ENCODE measurements at places on chromosomes 2 and 18. TPM values are rescaled to one million over a fixed set of nuclear protein-coding genes. Genes with fewer than 3 reads are reported as not detected.

Gene LYPD6
- 0.89 TPM for total RNA-seq

Gene LAPTM4A
- 27.2 TPM for total RNA-seq

Gene MAPRE2
- total RNA-seq, result 32.7 TPM

Gene NCKAP5
- total RNA-seq, result 40.4 TPM

Gene ZSWIM2
- not detected for total RNA-seq

Gene WDR7
- total RNA-seq, result 17.8 TPM

Gene TCF23
- not detected for total RNA-seq

Gene ALPI
- not detected for total RNA-seq

DNA sequence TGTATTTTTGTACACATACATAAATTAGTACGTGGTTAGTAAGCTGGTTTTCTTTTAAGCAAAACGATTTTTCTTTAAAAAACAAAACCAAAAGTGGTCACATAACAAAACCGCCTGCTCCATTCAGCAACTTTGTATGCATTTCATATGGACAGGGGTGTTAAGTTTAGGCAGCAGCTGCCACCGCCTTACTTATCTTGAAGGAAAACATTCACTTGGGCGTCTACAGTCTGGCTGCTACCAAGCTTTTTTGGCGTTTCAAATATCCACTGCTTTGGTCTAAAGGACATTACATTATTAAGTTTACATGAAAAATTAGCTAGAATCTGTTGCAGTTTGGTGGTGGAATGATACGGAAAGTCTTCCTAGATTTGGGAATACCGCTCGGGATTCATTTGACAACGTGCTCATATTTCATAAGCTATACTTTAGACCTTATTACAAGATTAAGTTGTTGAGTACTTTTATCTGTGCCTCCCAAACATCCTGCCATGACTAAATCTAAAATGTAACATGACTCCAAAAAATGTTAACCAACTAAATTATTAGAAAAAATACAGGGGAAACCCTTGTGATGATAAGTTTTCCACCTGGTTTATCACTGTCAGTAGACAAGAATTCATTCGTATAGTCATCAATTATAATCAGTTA is 214.8 kb downstream of the NEDD4L start:
- H3K27ac ChIP-seq, result no peak overlapping the region
- H3K27me3 ChIP-seq, result no peaks in the 10 kb centered on the region
- H3K4me3 ChIP-seq, result no peak overlapping the region

DNA sequence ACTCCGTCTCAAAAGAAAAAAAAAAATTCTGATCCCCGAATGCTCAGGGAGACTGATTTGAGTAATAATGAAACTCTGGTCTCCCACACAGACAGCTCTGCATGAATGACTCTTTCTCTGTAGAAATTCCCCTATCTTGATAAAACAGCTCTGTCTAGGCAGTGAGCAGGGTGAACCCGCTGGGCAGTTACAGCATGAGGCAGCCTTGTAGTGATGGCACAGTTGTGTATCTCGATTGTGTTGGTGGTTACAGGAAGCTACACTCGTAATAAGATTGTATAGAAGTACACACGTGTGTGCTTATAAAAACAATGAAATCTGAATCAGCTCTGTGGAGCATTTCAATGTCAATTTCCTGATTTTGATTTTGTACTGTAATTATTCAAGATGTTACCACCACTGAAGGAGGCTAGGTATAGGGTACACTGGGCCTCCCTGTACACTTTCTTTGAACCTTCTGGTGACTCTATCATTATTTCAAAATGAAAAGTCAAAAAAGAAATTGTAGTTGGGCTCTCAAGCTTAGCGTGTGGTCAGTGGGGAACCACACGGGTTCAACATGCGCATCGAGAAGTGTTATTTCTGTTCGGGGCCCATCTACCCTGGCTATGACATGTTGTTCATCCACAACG is 34.9 kb upstream of the ATP8B1 start:
- H3K4me3 ChIP-seq, result no peak overlapping the region
- peaks cover 6% of the 10 kb centered on the region for H3K4me1 ChIP-seq
- DNase-seq, result no peak
- no peaks in the 10 kb centered on the region for H3K27me3 ChIP-seq

GRCh38 chr2:120771111-120771780 is 35.6 kb downstream of the GLI2 start:
- H3K27ac ChIP-seq, result peak overlapping the region; percentile 43
- no peak overlapping the region for H3K4me3 ChIP-seq
- DNase-seq, result no peak
- H3K36me3 ChIP-seq, result no peaks in the 10 kb centered on the region

DNA sequence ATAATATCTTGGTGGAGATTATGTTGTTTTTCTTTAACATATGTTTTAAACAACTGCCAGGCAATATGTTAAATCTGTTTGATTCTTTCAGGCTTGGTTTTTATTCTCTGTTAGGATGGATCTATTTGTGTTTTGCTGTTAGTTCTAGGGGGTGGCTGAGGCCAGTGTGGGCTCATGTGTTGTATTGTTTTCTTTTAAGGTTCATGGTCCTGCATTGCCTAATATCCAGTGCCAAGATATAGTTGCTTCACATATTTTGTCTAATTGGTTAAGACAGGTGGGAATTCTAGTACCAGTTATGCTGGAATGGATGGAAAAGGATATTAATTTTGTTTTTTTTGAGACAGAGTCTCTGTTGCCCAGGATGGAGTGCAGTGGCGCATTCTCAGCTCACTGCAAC is 7.6 kb downstream of the METAP1D start:
- no peak overlapping the region for H3K4me3 ChIP-seq
- H3K27me3 ChIP-seq, result no peaks in the 10 kb centered on the region
- no peaks in the 10 kb centered on the region for H3K4me1 ChIP-seq

GRCh38 chr18:22694954-22695353 is 238.2 kb upstream of the RBBP8 start:
- H3K4me1 ChIP-seq, result peaks cover 6% of the 10 kb centered on the region
- no peaks in the 10 kb centered on the region for H3K36me3 ChIP-seq
- H3K27ac ChIP-seq, result no peak overlapping the region
- DNase-seq, result no peak

Data from upper lobe of left lung (tissue), 6 donors.